ENCODE measurements at places on chromosomes 6 and 20. TPM values are rescaled to one million over a fixed set of nuclear protein-coding genes. Genes with fewer than 3 reads are reported as not detected.

TBC1D32 gene
- total RNA-seq: 13.2 TPM

GRCh38 chr20:23627501-23627900, 10.3 kb downstream of the CST3 start:
- no peak for DNase-seq

GRCh38 chr20:49602345-49603208, 34.6 kb upstream of the PTGIS start:
- no peak for DNase-seq

- DNase-seq: no peak
Observed at GRCh38 chr6:82419132-82419581, 55.5 kb downstream of the TPBG start.

CD164 gene
- 222 TPM for total RNA-seq

RSPH9 gene
- total RNA-seq: not detected

GRCh38 chr6:121896363-121896762, 460.9 kb downstream of the GJA1 start:
- DNase-seq: no peak
